Keratinocyte (primary cell): ENCODE measurements at places on chromosomes 7 and 10. TPM values are rescaled to one million over a fixed set of nuclear protein-coding genes. Genes with fewer than 3 reads are reported as not detected.

GRCh38 chr7:20352573-20353306 lies 22.0 kb downstream of the ITGB8 start:
- DNase-seq: peak; percentile 90

DNA sequence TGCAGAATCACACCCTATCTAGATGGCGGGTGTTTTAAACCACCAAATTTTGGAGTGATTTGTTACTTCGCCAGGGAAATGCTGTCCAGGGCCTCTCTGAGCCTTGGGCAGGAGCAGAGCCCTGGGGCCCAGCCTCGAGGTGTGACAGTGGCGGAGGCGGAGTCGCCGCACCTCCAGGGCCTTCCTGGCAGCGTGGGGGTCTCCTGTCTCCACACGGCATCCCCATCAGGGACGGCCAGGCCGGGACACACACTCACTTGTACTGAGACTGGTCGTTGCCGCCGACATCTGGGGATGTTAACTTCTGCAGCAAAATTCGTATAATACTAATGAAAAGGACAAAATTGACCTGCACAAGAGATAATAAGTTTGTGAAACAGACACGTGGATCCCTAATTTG lies 110.7 kb downstream of the VIPR2 start:
- no peak for DNase-seq

Gene ACTL6B
- not detected in 3 replicates for polyA plus RNA-seq

DNA sequence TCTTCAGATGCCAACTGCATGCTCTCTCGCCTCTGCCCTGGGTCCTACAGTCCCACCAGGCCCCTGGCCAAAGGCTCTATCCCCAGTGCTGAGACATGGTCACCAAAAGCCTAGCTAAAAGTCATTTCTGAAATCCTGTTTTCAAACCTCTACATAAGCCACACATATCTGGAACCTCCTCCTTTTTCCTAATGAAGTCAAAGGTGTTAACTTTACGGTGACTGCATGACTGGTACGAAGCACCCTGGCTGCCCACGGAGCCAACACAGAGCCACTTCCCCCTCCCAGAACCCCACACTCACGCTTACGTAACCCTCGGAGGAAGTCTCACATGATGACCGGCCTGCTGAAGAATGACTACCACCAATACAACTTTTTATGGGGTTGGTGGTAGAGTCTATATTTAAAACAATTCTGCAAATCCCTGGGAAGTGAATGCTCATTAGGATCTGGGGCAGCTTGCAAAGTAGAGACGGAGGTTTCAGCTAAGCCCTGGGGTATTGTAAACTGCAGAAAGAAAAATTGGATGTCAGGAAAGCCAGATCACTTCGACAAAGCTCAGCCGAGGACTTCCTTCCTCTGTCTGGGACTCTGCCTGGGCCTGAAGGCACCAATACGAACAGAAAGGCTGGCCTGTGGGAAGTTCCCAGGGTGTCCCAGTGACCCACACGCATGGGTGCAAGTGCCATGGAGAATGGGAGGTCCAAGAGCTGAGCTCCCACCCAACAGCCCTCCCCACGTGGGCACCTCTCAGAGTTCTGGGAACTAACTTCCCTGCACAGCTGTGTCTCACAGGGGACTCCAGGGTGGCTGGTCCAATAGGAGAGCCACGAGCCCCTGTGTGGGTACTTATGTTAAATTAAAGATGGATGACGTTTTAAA lies 50.7 kb downstream of the PDGFA start:
- DNase-seq: no peak

Gene SMKR1
- polyA plus RNA-seq: 0.23 to 0.81 TPM (median 0.76 TPM) in 3 replicates

- no peak for DNase-seq
Measured at GRCh38 chr7:36884910-36885309, 160.6 kb upstream of the AOAH start.

Gene FFAR4
- not detected in 3 replicates for polyA plus RNA-seq

DNA sequence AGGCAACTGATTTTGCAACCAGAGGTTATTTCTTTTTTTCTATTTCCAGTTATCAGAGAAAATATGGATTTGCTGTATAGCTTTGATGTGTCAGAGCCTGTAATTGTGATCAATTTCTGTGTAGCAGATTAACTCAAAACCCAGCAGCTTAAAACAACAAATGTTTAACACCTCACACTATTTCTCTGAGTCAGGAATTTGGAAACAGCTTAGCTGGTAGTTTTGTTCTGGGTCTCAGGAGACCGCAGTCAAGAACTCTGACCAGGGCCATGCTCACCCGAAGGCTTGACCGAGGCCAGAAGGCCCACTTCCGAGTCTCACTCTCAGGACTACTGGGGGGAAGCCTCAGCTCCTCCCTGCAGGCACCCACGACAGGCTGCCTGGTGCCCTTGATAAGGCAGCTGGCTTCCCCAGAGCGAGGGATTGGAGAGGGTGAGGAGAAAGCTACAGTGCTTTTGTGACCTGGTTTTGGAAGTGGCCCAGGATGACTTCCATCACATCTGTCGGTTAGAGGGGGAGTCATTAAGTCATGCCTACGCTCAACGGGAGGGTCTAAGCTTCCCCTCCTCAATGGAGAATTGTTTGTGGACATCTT lies 105.7 kb upstream of the SHH start:
- no peak for DNase-seq

DNA sequence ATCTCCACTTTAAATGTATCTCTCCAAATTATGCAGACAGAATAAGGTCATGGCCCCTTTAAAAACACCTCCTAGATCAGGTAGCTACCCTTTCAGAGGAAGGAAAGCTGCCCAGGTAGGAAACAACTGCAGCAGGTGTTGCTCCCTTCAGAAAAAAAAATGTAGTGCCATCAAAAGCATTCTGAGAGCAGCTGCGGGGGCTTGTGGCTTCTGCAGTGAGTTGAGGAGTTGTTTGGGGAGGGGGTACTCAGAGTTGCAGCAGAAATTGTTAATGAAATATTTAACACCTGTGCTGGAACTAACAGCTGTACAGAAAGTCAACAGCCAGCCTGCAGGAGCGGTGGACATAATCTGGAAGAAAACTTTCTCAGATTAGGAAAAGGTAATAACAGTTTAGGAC lies 24.0 kb downstream of the CDHR3 start:
- no peak for DNase-seq

Gene NANOS1
- 1.4 to 3.2 TPM (median 2.1 TPM) in 3 replicates for polyA plus RNA-seq

GRCh38 chr10:72738486-72738885 lies 46.5 kb downstream of the MCU start:
- no peak for DNase-seq

- DNase-seq: no peak
Measured at GRCh38 chr7:135726276-135726788, 1.7 kb downstream of the SLC13A4 start.

GRCh38 chr10:72275351-72276012 lies 1.8 kb downstream of the DDIT4 start:
- no peak for DNase-seq

GRCh38 chr10:129605986-129606518 lies 139.0 kb downstream of the MGMT start:
- no peak for DNase-seq

DNA sequence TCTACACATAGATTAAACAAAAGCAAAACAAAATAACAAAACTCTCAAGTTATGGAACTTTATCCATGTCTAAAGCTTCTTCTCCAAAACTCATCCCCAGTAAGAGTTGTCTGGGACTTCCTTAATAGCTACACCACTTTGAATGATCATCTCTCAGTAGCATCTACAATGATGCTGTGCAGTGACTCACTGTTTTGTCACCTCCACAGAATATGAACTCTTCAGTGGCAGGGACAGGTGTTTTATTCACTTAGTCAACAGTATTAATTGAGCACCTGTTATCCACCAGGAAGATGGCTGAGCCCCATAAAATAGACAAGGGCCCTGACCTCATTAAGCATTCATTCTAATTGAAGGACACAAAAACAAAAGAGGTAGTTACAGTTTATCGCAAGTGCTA lies 350.7 kb downstream of the ELMO1 start:
- no peak for DNase-seq

DNA sequence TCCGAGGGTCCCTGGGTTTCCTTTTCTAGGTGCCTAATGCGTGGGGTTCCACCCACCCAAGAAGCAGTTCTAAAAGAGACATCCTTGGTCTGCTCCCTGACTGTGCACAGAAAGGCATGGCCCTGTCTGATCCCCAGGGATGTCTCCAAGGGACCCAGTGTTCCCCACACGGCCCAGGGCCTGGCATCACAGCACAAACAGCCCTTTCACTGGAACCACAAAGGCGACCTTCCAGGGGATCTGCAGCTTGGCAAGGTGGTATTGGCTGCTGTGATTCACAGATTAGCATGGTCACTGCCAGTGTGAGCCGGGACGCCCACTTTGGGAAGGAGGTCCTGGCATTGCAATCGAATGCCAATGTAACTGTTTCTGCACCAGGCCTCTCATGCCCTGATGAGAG lies 6.4 kb downstream of the KCNMA1 start:
- DNase-seq: no peak

DNA sequence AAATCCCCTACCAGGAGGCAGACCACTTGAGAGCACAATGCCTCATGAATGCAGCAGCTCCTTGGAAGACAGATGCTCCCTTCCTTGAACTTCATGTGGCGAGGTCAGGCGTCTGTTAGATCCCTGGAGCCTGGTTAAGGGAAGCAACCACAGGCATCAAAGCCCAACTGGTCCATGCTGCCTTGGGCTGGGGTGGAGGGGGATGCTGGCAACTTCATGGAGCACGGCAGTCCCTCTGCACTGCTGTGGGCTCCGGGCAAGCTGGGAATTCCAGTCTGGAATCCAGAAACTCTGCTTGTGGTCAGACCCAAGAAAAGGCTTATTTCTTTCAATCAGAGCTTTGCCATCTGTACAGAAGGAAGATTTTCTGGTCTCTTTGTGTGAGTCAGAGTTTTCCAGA lies 130.4 kb downstream of the PFKFB3 start:
- DNase-seq: no peak

Gene H2AZ2
- 62.6 to 139 TPM (median 131 TPM) in 3 replicates for polyA plus RNA-seq

Gene GIMAP1
- polyA plus RNA-seq: not detected in 3 replicates

Gene TEX47
- polyA plus RNA-seq: not detected in 3 replicates

Gene TACC2
- polyA plus RNA-seq: 6.8 to 20.9 TPM (median 12.8 TPM) in 3 replicates

- DNase-seq: no peak
Measured at GRCh38 chr7:77200542-77200941, 923 bp upstream of the FGL2 start.

GRCh38 chr10:62895063-62895462 lies 78.9 kb upstream of the EGR2 start:
- no peak for DNase-seq

- no peak for DNase-seq
Measured at GRCh38 chr7:20651960-20652544, 36.6 kb downstream of the ABCB5 start.

- DNase-seq: no peak
Measured at GRCh38 chr7:158695726-158696452, 8.7 kb downstream of the NCAPG2 start.

Gene FBXW4
- 22.3 to 25.4 TPM (median 23.7 TPM) in 3 replicates for polyA plus RNA-seq

DNA sequence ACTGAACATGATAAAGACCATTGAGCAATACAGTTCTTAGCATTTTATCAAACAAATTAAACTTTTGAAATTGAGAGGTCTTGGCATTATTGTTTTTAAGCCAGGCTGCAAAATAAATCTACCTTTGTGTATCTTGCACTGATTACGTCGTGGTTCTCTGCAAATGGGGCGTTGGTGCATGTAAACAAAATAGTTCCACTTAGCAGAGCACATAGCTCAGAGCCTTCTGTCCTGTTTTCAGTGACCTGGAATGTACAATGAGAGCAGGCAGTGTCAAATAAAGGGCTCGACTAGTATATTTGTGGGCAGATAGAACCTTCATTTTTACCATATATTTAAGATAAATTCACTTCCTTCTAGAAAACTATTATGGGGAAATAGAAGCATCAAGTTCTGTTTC lies 333.9 kb upstream of the SMIM30 start:
- no peak for DNase-seq

Gene TRIM74
- 0.03 to 0.19 TPM in 2 of 3 replicates, not detected in the other for polyA plus RNA-seq

GRCh38 chr10:24008164-24009091 lies 200.5 kb upstream of the KIAA1217 start:
- DNase-seq: no peak

DNA sequence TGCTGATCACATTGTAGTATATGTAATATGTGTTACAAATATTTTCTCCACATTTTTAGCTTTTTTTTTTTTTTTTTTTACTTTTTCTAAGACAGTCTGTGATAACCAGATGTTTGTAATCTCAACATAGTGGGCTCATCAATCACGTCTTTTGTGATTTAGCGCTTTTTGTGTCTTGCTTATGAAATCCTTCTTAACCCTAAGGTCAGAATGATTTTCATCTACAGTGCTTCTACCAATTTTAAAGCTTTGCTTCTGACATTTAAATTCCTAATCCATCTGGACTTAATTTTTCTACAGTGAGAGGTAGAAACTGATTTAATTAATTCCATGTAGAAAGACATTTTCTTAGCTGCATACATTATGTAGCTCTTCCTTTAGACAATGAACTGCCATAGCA lies 626.4 kb downstream of the TNS3 start:
- DNase-seq: no peak

DNA sequence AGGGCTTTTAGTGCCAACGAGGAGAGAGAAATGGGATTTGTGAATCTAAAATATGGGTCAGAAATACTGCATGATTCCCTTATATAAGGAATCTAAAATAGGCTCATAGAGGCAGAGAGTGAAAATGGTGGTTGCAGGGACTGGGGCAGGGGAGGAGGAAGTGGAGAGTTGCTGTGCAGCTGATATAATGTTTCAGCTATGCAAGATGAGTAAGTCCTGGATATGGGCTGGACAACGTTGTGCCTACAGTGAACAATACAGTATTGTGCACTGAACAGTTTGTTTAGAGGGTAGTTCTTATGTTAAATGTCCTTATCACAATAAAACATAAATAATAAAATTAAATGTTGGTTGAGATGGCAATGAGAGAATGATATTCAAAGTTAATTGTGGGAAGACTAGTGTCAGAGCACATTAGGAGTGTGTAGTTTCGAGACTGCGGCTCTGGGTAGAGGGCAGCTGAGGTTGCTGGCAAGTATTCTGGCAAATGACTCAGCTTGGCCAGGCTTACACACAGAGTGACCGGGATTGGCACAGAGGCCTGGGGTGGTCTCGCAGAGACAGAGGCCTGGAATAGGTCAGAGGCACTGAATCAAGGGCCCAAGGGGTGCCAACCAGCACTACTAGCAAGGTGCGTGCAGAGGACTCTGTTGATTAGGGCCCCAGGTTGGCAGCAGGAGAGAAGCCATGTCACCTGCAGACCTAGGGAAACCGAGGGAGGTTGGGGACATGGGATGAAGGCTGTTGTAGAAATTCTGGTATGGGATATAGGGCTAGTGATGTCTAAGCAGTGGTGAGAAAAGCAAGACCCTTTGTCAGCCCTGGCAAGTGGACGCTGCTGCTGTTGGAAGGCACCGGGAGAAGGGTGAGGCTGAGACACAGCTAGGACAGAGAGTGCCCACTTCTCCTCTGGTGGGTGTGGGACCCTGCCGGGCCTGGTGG lies 2.8 kb upstream of the DEPP1 start:
- DNase-seq: no peak

DNA sequence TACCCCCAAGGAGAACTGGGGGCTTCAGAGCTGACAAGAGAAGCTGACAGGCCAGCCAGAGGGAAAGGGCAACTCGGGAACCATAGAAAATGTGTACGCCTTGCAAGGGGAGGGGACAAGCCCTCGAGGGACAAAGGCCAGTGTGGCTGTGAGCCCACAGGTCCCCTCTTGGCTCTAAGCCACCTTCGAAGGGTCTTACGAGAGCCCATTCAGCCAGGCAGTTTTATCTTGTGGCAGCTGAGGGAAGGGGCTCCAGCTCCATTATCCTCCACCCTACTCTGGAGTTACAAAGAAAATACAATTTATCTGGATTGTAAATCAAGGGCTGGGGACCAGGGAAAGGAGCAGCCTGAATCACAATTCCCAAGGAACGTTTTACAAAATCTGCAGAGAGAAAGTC lies 159.5 kb upstream of the ZMIZ1 start:
- DNase-seq: no peak

Gene NPFFR1
- not detected in 3 replicates for polyA plus RNA-seq
